HS-5 (cell line): ENCODE measurements at places on chromosomes 3 and 15.

DNA sequence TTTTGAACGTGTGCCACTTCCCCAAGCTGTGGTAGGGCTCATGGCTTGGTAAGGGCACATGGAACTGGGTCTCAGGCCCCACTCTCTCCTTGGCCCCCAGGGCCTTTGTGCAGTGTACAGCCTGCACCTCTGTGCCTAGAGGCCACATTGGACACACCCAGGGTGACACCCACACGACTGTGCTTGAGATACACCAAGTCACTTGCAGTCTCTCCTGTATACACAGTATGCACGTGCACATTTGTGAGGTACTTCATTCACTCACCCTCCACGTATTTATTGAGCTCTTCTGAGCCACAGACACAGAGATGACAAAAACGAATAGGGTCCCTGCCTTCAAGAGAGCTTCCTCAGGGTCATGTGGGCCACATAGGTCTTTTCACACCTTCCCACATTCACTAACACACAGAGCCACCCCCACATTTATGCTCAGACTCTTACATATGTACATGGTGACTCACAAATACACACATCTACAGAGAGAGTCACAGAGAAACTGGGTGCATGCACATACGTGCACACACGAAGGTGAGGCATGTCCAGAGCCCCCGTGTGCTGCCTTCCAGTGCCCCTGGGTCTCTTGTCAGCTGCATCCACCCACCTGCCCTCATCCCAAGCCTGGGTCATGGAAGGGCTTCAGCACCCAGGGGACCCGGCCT is 9.8 kb upstream of the TMEM115 start:
- no peak for DNase-seq

DNA sequence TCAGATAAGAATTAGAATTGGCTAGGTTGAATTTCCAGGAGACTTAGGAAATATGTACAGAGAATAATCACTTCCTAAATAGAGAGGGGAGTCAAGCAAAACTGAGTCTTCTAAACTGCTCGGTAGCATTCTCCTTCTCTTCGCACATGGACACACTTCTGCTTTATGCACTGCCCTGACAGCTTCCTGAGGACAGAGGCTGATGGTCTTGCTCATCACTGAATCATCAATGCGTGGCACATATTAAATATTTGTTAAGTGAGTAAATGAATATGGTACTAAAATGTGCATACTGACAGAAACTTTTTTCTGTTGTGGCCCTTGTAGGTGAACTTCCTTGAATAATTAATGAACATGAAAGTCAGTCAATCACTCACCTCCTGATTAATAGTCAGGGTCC is 315.5 kb downstream of the FHIT start:
- DNase-seq = peak; percentile 63

- DNase-seq = no peak
Measured at GRCh38 chr3:123194552-123194951, 7.2 kb upstream of the SEC22A start.

GRCh38 chr3:9420850-9421549 is 23.6 kb downstream of the SETD5 start:
- DNase-seq = no peak

- no peak for DNase-seq
Measured at GRCh38 chr15:87450314-87450713, 806.2 kb downstream of the NTRK3 start.

DNA sequence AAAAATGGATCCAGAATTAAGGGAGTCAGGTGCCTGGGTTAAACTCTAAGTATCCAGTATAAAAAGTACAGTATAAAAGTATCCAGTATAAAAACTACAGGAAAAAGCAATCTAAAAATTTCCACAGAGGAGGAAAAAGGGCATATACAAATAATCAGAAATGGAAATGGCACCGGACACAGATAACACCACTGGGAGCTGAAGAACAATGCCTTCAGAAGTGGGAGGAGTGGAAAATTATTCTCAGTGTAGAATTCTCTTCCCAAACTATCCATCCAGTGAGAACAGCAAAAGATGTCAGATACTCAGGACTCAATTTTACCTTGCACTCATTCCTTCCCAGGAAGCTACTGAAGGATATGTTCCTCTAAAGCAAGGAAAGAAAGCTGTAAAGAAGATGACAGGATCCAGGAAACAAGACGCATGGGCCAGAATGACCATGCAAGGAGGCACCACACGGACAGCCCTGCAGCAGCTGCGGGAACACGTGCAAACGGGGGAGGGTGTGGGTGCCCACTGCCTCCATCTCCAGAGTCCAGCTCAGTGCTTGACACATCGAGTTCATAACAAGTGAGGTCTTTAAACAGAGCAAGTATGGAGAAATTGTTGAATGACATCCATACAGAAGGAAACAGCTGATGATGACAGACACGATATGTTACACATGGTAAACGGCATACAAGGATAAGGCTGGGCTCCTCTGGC is 68.5 kb downstream of the CHSY1 start:
- no peak for DNase-seq

DNA sequence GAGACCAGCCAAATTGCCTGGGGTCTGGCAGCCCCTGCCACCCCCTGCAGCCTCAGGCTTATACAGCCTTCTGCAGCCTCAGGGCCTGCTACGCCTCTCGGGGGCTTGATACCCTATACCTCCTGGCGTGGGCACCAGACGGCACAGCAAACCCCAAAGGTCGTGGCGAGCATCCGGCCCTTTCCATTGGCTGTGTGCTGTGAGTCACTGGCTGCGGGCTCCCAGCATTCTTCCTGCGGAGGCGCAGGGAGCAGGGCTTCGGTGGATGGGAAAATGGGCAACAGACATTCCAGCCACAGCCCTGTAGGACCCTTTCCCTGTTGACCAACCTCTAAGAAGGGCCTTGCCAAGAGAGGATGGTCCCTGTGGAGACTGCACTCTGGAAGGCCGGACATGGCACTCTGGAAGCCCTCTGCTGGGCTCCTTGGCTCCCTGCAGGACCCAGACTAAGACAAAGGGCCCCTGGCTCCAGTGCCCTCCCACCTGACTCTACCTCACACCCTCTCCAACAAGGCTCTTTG is 59.6 kb downstream of the ITGA11 start:
- no peak for DNase-seq

- no peak for DNase-seq
Measured at GRCh38 chr3:50655009-50655830, 19.5 kb upstream of the DOCK3 start.

DNA sequence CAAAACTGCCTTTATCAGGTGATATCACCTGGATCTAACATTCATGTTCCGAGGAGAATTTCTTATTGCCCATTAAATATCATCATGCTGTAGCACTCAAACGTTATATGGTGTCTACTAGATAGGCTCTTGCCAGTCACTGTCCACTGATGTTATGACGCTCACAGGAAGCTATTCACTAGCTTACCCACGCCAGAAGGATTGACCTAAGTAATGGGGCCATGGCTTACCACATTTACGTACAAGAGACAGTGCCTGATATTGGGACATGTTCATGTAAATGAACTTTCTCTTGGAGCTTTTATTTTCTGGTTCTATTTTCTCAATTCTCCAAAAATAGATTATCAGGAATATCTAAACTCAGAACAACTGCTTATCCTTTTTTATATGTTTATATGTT is 91.7 kb upstream of the NAALADL2 start:
- DNase-seq = no peak

GRCh38 chr3:116601206-116601605 is 108.4 kb upstream of the TUSC7 start:
- no peak for DNase-seq

- no peak for DNase-seq
Measured at GRCh38 chr15:38795471-38796245, 231.0 kb upstream of the RASGRP1 start.

DNA sequence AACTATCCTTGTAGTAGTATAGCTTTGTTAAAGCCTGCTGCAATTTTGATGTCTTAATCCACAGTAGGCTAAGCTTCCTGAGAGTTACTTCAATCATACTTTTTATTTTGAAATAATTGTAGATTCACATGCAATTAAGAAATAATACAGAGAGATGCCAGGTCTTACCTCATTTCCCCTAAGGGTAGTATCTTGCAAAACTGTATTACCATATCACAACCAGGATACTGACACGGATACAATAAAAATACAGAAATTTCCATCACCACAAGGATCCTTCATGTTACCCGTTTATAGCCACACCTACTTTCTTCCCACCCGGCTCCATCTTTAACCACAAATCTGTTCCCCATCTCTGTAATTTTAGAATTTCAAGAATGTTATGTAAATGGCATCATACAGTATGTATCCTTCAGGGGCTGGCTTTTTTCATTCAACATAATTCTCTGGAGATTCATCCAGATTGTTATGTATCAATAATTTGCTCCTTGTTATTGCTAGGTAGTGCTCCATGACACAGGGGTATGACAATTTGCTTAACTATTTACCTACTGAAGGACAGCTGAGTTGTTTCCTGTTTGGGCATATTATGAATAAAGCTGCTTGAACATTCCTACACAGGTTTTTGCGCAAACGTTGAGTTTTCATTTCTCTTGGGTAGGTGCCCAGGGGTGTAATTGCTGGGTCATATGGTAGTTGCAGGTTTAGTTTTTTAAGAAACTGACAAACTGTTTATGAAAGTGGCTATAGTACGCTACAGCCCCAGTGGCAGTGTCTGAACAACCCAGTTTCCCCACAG is 21.6 kb downstream of the BDH1 start:
- DNase-seq = no peak

DNA sequence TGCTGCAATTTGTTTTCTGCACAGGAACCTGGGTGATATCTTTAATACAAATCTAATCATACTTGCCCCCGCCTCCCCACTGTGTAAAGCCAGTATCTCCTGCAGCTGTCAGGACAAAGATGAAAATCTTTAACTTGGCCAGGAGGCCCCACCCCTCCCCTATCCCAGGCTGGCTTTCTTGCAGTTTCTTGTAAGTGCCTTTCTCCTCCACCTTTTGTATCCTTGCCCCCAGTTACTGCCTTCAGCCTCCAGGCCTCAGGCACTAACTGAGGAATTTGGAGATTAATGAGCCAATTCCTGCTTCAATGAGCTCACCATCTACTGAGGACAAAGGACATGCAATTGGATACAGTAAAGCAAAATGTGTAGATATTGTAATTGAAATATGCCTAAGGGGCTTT is 6.5 kb downstream of the GCSAM start:
- no peak for DNase-seq

GRCh38 chr3:65596029-65596300 is 442.8 kb downstream of the MAGI1 start:
- DNase-seq = no peak

GRCh38 chr3:29755416-29755815 is 474.5 kb downstream of the RBMS3 start:
- DNase-seq = no peak

DNA sequence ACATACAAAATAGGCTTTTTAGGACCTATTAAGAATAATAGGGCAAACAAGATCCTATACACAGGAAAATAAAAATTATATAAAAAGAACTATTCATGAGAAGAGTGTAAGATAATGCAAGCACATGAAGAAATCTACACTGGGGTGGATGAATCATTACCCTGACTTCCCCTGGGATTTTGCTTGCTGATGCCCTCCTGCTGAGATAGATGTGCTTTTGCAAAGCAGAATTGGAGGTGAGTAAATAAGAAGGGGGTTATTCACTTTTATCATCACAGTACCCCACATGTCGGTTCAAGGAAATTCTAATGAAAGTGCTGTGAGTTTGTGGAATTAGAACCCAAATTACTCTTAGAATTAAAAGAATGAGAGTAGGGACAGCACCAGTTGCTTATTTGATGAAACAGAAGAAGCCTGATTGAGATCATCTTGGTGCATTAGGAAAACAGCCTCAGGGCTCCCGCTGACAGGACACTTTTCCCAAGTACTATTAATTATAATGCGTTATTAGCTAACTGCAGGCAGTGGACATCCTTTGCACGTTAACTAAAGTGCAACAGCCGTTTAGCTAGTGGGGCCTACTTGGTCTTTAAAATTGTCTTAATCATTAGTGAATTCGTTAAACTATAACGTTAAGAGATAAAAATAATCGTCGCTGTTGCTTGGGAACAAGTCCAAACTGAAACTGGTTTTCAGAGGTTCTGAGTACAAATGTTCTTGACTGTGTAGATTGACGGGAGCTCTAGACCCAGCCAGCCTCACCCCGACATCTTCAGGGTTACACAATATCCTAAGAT is 48.4 kb downstream of the SLC2A2 start:
- no peak for DNase-seq

- no peak for DNase-seq
Measured at GRCh38 chr15:45364271-45364670, 14.1 kb downstream of the GATM start.

GRCh38 chr15:74303741-74304309 is 63.6 kb downstream of the CYP11A1 start:
- no peak for DNase-seq

DNA sequence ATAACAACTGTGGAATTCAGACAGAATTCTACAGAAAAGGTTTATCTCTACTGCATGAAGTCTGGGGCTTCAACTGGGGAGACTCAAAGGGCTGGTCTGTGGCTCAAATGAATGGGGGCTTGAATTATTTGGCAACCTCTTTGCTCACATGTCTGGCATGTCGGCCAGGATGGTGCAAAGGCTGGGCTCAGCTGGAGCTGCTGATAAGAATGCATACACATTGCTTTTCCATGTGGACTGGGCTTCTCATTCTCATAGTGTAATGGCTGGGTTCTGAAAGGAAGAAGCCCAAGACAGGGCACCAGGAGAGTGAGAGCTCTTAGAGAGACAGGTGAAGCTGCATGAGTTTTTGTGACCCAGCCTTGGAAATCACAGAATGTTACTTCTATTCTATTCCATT is 194.3 kb upstream of the SGO1 start:
- no peak for DNase-seq

- no peak for DNase-seq
Measured at GRCh38 chr3:170360916-170361315, 3.4 kb downstream of the SKIL start.

- no peak for DNase-seq
Measured at GRCh38 chr3:70607469-70607868, 295.0 kb upstream of the MDFIC2 start.

DNA sequence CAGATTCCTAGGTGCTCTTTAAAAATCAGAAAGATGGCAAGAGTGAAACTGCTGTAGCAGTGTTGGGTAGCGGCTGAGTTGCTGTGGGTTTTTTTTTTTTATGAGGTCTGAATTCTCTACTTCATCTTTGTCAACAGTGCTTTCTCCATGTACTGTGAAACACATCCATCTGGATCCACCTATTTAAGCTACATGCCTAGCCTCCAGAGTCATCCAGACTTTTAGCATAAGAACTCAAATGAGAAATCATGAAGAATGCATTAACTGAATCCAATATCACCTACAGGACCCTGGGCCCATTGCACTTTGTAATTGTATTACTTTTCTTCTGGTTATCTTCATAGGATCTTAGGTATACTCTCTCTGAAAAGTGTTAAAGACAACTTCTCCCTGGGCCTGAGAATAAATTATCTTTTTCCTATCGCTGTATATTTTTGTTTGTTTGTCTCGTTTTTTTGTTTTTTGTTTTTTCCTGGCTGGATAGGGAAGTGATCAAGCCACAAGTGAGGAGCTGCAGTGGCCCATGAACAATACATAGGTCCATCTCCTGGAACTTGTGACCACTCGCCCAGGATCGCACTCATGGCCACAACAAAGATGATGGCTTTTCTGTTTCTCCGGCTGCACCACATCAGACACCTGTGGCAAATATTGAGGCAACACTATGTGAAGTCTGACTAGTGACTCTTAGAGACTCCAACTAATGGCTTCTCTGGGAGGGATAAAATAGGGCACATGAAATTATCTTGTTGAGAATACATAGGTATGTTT is 609.9 kb upstream of the AGTR1 start:
- no peak for DNase-seq
